ENCODE measurements at places on chromosomes 2 and 18.

GRCh38 chr2:53040536-53041229, 726.9 kb upstream of the CHAC2 start:
- DNase-seq = no peak

GRCh38 chr2:212005085-212005671, 533.4 kb downstream of the ERBB4 start:
- no peak for DNase-seq

- DNase-seq = no peak
Observed at GRCh38 chr2:100984892-100985307, 17.2 kb upstream of the RPL31 start.

GRCh38 chr2:11997142-11997541, 250.7 kb downstream of the LPIN1 start:
- no peak for DNase-seq

GRCh38 chr2:68594674-68595492, 48.5 kb upstream of the PROKR1 start:
- DNase-seq = no peak
